ENCODE measurements at places on chromosomes 16 and 17.

GRCh38 chr16:11836650-11837244 is 14.6 kb downstream of the RSL1D1 start:
- DNase-seq, result no peak

GRCh38 chr17:31387438-31387837 is 4.0 kb upstream of the RAB11FIP4 start:
- DNase-seq, result no peak

GRCh38 chr16:67888331-67888730 is 3.6 kb downstream of the NRN1L start:
- DNase-seq, result no peak

GRCh38 chr17:79531191-79532095 is 79.4 kb downstream of the RBFOX3 start:
- DNase-seq, result no peak

DNA sequence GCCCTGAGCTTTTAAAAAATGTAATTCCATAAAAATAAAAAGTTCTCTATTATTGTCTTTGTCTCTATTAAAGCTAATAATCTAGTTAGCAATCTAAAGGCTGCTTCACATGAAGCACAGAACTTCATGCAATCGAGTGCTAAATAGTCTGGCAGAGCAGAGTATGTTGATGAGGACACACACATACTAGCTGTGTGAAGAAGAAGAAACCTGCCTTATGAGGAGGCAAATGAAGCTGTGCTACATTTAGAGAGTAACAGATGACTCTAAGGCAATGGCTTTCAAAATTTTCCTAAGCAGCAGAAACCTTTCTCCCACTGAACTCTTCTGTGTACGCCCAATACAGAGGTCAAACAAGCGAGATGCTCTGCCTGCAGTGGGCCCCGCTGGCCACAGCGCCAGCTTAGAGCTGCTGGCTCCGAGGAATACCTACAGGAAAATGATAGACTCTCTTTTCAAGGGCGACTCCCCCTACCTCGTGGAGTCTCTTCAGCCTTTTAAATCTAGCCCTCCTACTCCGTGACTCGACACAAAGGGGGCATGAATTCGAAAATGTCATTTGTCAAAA is 39.2 kb downstream of the GNA13 start:
- DNase-seq, result no peak

- DNase-seq, result no peak
These were observed 20.4 kb downstream of the RBFOX3 start for GRCh38 chr17:79590523-79590860.

- DNase-seq, result no peak
These were observed 34.0 kb downstream of the RNF213 start for GRCh38 chr17:80294653-80295052.

- DNase-seq, result no peak
These were observed 93.2 kb downstream of the ELAC2 start for GRCh38 chr17:12924614-12925013.

- no peak for DNase-seq
These were observed 27.8 kb upstream of the CDR2 start for GRCh38 chr16:22402191-22402590.

- no peak for DNase-seq
These were observed 16.3 kb downstream of the HS3ST4 start for GRCh38 chr16:25707982-25708583.

GRCh38 chr16:82509691-82510430 is 116.9 kb upstream of the CDH13 start:
- DNase-seq, result no peak

DNA sequence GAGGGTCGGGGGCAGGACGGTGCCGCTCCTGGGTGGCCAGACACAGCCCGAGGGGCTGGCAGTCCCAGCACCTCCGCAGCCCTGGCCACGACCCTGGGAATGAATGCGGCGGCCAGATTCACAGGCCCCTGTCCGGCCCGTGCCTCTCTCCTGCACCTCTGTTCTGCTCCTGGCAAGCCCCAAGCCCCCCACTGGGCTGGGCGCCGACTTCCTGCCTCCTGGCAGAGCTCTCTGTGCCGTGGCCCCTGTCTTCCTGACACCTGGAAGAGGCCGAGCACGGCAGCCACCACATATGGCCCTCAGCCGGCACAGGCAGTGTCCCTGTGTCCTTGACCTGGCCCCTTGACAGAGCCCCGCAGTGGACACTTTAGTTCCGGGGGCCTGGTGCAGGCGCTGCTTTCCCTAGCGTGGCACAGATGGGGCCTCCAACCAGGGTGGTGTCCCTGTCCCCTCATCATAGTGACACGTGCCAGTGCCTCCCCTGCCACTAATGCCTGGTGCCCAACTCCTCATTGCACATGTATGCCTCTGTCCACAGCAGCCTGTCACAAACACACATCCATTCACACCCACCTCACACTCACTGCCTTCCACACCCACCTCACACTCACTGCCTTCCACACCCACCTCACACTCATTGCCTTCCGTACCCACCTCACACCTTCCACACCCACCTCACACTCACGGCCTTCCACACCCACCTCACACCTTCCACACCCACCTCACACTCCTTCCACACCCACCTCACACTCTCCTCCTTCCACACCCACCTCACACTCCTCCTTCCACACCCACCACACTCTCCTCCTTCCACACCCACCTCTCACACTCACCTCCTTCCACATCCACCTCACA is 110.6 kb upstream of the PLCG2 start:
- DNase-seq, result no peak

- DNase-seq, result peak; percentile 38
These were observed 1.4 kb downstream of the MMD start for GRCh38 chr17:55420067-55420775.

DNA sequence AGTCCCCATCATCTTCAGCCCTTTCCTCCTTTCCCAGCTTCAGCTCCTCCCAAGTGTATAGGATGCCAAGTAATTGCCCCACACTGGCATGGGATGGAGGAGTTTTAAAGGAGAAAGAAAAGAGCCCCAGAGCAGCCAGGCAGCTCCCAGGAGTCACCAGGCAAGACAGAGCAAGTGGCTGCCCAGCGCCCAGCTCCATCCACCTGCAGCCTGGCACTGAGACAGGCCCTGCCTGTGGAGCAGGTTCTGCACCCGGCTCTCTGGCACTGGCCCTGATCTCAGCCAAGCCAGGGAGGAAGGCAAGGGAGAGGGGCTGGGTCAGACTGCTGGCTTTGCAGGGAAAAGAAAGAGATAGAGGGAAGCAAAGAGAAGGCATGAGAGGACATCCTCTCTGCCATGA is 21.7 kb downstream of the FOXN1 start:
- no peak for DNase-seq

GRCh38 chr16:77387815-77388209 is 47.0 kb downstream of the ADAMTS18 start:
- DNase-seq, result no peak

DNA sequence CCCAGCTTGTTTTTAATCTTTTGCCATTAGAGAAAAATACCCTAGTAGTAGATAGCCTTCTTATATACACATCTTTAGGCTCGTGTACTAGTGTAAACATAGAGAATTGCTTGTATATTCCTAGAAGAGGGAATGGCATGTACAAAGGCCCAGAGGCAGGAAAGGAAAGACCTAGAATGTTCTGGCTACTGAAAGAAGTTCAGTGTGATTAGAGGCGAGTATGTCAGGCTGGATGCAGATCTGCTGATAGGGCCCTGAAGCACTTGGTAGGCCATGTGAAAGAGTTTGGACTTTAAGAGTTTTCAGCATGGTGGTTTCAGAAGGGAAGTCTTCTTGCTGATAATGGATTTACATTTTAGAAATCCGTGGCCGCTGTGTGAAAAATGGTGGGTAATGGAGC is 17.4 kb downstream of the CTCF start:
- DNase-seq, result no peak

GRCh38 chr17:42286411-42287221 is 1.7 kb upstream of the STAT5A start:
- peak; percentile 35 for DNase-seq

- DNase-seq, result no peak
These were observed 28.4 kb downstream of the MYH3 start for GRCh38 chr17:10628756-10629155.

DNA sequence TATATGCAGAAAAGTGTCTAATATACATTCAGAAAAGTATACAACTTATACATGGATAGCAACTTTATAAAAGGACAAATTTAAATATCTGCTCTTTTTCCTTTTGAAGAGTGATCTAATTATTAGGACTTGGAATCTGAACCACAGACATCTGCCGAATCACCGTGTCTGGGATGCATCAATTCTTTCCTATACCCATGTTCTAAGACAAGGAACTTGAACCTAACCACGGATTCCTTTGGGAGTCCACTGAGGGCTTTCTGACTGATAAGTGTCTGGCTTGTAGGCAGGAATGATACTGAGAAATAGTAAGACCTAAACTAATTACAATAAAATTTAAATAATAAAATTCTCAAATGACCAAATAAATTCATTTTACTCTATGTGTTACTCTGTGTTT is 54.2 kb downstream of the NDEL1 start:
- no peak for DNase-seq

- DNase-seq, result peak; percentile 79
These were observed 407 bp downstream of the MCRIP1 start for GRCh38 chr17:81832608-81833159.

Measured in activated T-cell treated with anti-CD3 and anti-CD28 coated beads, Interleukin-2, amount 50 U/mL, for 48 hours (primary cell).